Stimulated activated CD8-positive, alpha-beta memory T cell treated with anti-CD3 and anti-CD28 coated beads, Interleukin-4, amount 100 ng/mL, for 4 hours (primary cell): ENCODE measurements at places on chromosomes 13 and 19.

DNA sequence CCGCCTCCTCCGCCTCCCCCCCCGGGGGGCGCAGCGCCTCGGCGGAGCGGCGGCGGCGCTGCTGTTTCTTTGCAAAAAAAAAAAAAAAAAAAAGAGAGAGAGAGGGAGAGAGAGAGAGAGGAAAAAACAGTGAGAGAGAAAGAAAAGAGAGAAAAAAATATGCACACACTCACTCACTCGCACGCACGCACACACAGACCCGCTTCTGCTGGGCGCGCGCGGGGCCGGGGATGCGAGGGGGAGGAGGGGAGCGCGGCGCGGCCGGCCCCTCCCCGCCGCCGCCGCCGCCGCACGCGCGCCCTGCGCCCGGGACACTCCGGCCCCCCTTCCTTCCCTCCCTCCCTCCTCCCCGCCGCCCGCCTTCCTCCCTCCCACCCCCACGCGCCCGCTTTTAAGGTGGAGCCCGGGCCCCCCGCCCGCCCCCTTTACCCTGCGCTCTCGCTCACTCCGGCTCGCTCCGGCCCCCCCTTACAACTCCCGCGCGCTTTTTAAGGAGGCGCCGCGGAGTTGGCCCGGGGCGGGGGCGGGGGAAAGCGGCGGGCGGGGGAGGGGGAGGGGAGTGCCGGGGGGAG is at the start of gene SAMD1:
SAMD1 (minus strand) TSS at position 243 of the 572 bp plus-strand sequence.
- peak; percentile 85 for DNase-seq

DNA sequence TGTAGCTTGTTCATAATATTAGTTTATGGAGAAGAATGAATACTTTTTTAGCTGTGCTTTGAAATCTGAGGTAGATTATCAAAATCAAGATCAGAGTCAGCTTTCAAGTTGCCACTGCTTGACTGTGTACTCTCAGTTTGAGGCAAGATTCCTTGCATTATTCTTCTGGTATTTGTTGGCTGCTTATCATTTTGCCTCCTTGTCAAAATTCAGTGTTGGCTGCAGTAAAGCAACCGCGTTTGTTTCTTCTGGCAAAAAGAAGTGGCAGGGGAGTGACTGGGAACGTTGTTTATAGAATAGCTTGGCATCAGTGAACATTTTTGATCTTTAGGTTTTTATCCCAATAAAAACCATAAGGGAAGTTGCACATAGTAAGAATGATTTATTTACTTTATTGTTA is 419.3 kb upstream of the GPC6 start:
- DNase-seq, result no peak

DNA sequence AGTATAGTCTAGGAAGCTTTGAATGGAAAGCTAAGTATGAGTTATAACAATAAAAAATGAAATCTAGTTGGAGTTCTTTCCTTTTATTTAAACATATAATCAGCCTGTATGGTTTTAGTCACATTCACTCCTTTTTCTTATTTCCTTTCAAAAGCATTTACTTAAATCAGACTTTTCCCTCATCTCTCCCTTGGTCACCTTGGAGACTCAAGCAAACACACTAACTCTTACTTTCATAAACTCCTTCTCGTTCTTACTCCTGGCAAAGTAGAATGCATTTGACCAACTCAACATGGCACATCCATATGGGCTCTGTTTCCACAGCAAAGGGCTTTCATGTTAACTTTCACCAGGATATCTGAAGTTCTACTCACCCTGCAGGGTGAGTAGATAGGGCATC is 400.0 kb downstream of the LMO7 start:
- no peak for DNase-seq

DNA sequence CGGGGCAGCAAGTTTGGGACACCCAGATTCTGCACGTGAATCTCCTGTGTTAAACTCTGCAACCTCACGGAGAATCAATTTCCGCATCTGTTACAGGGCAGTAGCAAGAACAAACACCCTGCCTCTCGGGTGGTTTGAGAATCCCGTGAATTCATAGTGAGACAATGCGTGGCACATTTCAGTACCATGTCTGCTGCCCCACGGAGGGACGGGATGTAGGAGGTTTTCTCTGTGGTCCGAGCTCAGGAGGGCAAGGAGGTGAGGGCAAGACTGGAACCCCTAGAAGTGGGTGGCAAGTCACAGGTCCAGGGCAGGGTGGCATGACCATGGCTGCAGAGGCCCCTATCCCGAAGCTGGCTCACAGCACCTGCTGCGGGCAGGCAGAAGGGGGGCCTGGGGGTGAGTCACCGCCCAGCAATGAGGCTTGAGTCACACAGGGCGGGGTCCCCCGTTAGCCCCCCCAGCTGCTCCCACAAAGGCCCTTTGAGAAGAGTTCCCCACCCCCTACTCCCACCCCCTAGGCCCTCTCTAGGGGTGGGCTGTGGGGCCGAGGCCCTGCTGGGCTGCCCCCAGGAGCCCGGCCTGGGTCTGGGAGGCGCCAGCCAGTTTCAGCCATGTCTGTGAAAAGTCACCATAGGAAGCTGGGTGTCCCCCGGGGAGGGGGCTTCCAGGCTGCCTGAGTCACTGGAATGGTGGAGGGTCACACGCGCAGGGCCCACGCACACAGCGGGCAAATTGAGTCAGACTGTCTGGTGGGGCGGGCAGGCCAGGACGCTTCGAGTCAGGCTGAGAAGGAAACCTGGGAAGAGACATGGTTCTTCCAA is 25.8 kb upstream of the NANOS3 start:
- no peak for DNase-seq

GRCh38 chr13:76646946-76647345 is 239.3 kb downstream of the KCTD12 start:
- no peak for DNase-seq

- no peak for DNase-seq
Observed at GRCh38 chr13:26946684-26947343, 186.2 kb upstream of the GPR12 start.

- DNase-seq, result no peak
Observed at GRCh38 chr19:20359933-20360720, 193.1 kb downstream of the ZNF486 start.

GRCh38 chr19:39390451-39390750 is 505 bp downstream of the PAF1 start:
- peak; percentile 65 for DNase-seq

DNA sequence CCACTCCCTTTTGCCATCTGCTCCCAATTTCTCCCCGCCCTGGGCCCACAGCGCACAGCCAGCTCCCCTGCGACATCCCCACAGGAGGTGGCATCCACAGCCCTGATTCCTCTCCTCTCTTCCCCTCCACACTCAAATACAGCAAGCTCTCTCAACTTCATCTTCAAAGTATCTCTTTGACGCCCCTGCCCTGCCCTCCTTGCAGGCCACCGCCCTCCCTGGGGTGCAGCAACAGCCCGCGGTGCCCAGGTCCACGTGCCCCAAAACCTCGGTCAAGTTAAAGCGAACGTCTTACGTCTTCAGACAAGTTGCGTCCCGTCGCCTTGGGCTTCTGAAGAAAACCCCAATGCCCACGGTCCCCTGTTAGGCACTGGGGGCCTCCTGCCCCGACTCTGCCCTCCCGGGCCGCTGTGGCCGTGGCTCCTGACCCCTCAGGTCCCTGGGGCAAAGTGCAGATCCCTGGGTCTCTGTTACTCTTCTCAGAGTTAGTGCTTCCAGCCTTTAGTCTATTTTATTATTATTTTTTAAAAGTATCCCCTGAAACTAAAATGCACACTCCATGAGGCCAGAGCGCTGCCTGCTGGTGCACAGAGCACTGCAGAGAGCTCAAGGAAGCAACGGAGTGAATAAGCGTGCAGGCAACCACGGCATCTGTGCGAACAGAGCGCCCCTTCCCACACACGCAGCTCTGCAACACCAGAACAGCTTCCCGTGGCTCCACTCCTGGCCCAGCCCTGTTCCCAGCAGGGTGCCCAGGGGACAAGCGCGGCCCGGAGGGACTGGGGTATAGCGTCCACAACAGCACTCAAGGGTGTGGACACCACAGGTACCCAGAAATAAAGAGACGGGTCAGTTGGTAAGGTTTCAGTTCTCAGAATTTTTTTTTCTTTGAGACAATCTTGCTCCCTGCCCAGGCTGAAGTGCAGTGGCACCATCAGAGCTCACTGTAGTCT is 26.4 kb downstream of the IL17D start:
- no peak for DNase-seq

DNA sequence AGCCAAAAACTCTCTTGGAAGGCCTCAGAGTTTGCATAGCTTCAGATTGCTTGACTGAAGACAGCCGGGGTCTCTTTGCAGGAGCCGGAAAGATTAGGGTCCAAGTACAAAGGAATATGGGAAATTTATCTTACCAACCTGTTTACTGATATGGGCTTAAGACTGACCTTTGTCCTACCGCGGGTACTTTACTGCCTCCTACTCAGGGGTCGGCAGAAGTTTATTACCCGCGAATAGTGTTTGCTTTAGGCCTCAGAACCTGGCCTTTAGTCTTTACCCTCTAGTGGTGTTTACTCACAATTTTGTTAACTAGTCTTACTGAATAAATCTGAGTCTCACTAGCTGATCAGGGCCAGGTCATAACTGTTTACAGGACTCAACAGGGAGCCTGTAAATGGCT is 765.4 kb upstream of the SPRY2 start:
- no peak for DNase-seq

GRCh38 chr13:24279327-24280110 is 29.9 kb upstream of the C1QTNF9 start:
- DNase-seq, result no peak

DNA sequence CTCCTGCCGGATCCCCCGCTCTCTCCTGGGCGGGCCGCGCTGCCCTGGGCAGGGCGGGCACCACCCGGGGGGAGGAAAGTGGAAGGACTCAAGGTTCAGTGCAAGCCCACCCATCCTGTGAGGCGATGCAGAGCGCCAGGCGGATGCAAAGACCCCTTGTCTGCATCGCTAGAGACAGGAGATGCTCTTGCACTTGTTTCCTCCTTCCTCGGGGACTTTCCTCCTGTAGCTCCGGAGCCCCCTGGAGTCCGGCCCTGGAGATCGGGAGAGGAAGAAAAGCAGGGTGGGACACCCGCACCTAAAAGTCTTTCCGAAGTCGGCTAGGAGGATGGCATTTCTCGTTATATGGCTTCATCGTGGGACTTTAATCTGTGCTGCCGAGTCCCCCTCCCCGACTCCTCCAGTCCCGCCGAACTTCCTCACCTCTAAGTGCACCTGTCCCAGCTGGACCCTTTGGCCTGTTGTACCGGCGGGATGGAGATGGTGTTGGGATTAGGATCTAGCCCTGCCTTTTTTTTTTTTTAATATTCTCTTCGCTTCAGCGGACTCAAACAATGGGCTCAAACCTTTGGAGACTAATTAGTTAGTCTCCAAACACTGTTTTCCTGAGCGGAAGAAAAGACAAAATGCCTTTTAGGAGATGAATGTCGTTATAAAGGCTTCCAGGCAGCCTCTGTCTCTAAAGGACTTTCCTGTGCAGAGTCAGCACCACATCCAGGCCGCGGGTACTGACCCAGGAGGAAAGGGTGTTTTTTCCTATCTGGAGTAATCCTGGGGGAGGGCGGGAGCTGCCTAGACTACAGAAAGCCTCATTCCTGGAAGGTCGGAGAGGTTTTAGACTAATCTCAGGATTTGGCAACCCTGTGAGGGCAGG is 725 bp downstream of the FAM124A start:
- DNase-seq, result no peak

- DNase-seq, result no peak
Observed at GRCh38 chr13:114149774-114150740, 17.6 kb upstream of the RASA3 start.

GRCh38 chr19:35327642-35328041 is 1.3 kb upstream of the CD22 start:
- DNase-seq, result no peak

GRCh38 chr19:15589760-15590451 is 25.1 kb upstream of the CYP4F8 start:
- no peak for DNase-seq

DNA sequence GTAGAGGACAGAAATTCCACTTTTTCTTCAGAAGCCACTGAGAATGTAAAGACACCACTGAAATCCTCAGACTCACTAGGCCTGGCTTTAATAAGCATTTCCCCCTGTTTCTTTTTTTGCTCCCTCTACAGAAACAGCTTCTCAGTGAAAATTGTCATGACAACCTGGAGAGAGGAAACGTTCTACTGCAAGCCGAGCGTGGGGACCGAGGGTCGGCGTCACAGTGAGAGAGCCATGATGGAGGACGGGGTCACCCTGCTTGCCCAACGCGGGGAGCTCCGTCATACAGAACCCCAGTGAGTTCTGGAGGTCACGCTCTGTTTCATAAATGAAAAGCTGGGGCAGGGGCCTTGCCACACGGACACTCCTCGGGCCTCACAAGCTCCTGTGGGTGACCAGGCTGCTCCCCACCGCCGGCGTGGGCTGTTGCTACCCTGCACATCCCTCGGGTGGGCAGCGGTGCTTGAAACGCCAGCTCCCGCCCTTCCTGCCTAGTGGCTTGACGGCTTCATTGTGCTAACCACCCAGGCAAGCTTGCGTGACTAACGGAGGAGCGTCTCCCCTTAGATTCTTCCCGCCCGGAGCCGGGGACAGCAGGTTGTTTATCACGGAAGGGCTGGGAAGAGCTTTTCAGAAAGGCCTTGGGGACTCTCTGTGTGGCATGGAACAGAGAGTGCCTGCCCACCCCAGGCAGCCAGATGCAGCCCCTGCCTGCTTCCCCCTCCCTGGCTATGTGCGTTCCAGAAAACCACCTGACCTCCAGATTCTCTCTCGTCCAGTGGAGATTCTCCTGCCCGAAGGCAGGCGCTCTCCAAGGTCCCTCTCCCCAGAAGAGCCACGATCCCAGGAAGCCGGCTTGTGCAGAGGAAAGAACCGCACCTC is 153.6 kb downstream of the KATNAL1 start:
- DNase-seq, result no peak

- no peak for DNase-seq
Observed at GRCh38 chr13:97004096-97004876, 10.0 kb upstream of the OXGR1 start.

DNA sequence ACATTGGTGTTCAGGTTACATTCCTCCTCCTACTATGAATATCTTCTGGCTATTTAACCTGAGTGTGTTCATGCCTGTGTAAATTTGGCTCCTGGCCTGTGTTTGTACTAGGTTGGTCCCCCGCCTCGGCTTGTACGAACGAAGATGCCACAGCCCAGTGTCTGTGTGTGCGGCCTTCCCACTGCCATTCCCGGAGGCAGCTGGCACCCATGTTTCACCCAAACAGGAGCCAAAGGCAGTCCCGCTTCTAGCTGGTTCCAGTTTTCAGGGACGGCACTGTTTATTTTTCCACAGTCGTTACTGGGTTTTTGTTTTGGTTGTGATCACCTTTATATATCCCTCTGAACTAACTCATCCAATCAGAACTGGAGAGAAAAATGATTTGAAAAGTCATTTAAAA is 102.5 kb upstream of the ZNF536 start:
- no peak for DNase-seq

DNA sequence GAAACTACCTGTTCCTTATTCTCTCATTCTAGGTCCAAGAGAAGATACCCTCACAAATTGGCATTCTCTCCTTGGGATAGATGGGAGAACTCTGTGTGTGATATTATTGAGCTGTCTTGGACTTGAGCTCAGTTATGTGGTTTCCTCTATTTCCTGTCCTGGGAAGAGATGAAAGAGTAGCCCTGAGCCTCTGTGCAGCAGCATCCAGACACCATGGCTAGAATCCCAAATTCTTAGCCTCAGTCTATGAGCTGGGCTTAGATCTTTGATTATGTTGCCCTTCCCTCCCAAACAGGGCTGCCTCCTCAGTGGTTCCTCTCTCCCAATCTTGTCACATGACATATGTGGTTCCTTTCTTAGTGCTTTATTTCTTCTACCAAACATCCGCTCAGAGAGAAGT is 290.7 kb downstream of the SPRY2 start:
- DNase-seq, result no peak

GRCh38 chr13:104318121-104318520 is 1251.9 kb upstream of the SLC10A2 start:
- no peak for DNase-seq

- no peak for DNase-seq
Observed at GRCh38 chr19:12796146-12797071, 5.1 kb downstream of the JUNB start.

GRCh38 chr19:5041168-5041912 is 72.4 kb downstream of the KDM4B start:
- DNase-seq, result no peak
